EL (cell line): ENCODE measurements at places on chromosomes 2 and 18.

GRCh38 chr2:19408592-19408991, 50.2 kb upstream of the OSR1 start:
- DNase-seq = peak; percentile 35

DNA sequence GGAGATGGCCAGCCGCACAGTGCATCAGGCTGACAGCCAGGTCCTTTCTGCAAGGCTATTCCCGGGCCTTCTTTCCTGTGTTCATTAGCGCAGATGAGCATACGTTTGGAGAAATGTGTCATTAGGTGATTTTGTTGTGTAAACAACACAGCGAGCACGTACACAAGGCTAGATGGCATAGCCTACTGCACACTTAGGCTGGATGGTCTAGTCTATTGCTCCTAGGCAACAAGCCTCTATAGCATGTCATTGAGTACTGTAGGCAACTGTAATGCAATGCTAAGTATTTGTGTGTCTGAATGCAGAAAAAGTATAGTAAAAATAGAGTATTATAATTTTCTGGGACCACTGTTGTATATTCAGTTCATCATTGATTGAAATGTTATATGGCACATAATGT, 50.9 kb upstream of the PHLPP1 start:
- DNase-seq = no peak

DNA sequence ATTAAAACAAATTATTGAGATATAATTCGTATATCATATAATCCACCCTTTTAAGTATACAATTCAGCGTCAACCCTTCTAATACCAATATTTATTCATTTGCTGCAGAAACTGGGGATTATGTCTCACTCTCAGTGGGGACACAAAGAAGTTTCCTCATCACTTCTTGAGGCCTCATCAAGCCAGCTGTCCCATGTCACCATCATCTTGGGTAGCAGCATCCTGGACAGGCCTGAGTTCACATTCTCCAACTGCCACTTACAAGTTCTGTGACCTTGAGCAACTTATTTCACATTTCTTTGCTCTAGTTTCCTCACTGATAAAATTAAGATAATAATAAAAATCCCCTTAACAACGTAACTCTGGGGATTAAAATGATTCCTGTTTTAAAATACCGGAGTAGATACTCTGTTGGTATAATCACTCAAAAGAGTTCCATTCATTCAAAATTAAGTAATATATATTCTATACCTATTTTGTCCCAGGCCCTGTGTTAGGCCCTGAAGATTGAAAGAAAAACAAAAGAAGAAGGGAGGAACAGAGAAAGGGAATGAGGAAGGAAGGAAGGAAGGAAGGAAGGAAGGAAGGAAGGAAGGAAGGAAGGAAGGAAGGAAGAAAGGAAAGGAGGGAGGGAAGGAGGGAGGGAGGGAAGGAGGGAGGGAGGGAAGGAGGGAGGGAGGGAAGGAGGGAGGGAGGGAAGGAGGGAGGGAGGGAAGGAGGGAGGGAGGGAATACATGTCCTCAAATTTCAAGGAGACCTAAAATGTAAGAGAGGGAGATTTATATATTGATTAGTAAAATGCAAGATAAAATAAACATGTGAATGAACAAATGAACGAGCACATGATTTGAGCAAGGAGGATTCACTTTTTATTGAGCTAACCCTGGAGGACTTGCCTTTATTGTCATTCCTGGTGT, 42.4 kb downstream of the NCKAP5 start:
- no peak for DNase-seq

- DNase-seq = peak; percentile 42
Observed at GRCh38 chr2:216006164-216006663, 7.1 kb downstream of the MREG start.

DNA sequence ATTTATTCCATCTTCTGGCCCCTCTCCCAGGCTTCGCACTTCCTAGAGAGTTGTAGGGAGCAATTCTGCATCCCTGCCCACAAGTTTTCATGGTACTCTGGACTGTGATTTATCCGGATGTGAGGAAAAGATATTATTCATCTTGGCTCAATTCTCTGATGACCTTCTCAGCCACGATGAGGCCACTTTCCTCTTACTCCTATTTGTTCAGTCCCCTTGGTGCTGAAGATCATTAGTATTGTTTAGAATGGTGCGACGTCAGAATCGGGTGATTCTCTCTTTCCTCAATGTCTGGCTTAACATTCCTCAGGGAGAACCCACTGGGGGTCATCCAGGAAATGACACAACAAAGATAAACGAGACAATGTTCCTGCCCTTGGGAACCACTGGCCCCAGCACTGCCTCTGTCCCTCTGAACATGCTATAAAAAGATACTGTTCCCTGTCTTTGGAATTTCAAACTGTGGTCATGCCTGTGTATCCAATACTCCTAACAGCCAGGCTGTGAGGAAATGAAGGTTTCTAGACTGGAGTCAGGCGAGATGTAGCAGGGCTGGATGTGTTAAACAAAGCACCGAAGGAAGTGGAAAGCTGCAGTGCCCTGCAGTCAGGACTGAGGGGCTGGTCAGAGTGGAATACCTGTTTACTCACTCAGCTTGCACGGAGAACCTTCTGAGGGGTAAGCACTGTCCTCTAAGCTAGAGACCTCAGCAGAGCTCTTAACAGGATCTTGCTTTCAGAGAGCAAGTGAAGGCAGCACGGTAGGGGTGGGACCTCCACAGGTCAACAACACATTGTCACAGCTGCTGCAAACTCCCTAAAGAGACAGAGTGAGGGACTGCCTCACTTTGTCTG, 12.9 kb upstream of the GLI2 start:
- peak; percentile 84 for DNase-seq

GRCh38 chr2:218125626-218126080, at the start of gene CXCR2:
CXCR2 (plus strand) TSS chr2:218126028; CDS start chr2:218134802, 8,774 bp downstream.
- no peak for DNase-seq

DNA sequence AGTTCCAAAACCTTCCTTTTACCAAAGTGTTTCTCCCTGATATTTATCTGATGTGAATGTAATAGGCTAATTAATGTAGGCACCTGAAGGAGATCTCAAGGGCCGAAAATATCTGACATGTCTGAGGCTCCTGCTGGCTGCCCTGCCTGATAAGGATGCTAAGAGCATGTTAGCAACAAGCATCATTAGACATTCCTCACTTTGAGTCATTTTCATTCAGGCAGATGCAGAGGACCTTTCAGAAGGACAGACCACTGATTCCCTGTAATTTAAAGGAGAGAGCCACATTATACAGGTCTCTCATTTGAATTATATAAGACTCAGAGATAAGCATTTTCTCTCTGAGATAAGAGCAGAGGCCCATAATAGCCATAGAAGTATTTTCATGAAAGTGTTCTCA, 222.4 kb upstream of the NCKAP5 start:
- peak; percentile 63 for DNase-seq

DNA sequence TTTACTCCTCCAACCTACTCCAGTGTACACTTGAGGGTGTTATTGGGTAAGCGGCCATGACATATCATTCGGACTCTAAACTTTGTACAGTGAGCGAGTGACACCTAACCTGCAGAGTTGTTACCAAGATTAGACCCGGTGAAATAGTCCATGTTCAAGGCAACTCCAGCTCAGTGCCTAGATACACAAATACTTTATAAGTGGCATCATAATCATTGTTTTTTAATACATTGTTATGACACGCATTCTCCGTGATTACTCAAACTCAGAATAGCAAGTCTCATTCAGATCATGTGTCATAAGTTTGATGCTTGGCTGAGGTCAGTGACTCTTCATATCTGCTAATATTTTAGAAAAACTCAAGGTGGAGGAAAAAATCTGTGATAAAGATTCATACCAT, 597.8 kb downstream of the DCC start:
- DNase-seq = no peak

DNA sequence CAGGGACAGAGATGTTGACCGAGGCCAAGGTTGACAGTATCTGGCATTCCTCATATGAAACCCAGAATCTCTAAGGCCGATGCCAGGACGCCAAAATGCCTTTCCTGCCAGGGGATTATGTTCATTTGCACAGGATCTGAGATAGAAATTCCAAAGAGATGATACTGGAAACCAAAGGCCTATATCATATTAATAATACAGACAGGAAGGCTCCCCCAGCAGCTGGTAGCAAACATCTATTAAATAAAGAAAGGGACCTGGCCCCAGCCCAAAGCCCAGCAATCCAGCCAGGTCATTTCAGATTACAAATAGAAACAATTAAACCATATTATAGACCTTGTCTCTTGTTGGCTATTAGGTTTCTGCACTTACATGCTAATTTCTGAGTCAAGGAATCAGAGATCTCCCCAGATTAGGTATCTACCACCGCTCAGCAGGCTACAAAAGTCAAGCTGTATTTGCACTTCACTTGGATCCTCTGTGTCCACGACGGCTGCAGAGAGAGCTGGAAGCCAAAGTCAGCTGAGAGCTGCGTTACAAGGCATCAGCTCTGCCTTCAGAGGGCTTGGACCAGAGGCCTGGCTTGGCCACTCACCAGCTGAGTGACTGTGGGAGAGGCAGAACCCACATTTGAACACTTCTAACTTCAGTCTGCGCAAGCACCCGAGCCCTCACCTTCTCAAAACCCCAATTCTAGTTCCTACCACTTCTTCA, 269.3 kb upstream of the SIX2 start:
- DNase-seq = peak; percentile 58

DNA sequence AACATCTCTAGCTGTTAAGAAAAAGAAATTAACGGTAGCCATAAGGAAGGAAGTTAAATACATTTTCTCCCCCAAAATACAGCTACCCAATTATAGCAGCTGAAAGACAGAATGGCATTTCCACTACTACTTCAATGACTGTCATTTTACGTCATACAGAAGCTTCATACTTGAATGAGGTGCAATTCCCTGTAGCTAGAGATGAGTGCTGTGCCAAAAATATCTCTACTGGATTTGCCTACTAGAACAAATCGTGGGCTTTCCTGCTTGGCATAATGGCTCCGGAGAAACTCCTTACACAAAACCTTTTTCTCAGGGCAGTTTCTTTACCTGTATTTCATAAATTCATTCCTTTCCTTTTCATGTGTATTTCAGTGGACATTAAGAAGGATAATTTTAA, 36.3 kb upstream of the NRXN1 start:
- no peak for DNase-seq

DNA sequence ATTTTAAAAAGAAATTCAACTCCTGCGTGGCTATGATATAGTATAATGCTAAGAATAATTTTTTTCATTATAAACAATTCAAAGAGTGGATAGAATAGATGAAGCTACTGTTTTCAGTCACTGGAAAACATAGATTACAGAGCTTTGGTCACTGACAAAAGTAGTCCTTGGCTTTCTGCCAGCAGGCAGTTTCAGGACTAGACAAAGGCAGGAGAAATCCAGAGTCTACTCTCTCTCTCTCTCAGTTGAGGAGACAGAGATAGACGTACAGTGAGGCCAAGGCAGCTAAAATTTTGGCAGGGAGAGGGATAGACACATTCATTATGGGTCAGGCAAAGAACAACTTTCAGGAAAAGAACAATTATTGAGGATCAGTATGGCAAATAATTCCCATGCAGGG, 491.4 kb upstream of the CRIM1 start:
- DNase-seq = no peak

GRCh38 chr18:2568605-2569004, 2.7 kb downstream of the METTL4 start:
- no peak for DNase-seq

- no peak for DNase-seq
Observed at GRCh38 chr2:140734992-140735391, 1395.8 kb downstream of the LRP1B start.

DNA sequence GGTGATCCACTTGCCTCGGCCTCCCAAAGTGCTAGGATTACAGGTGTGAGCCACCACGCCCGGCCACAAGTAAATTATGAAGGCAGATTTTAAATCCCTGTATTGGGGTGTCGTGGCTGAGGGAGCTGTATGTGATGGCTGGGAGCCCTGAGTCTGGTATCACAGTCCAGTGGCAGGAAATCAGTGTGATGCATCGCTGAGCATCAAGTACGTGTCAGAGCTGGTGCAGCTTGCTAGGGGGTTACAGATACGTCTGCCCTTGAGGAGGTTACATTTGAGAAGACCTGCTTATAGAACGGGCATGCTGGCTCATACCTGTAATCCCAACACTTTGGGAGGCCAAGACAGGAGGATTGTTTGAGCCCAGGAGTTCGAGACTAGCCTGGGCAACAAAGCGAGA, 4.3 kb downstream of the ENOSF1 start:
- DNase-seq = no peak
